C1 segment of cervical spinal cord (tissue), 14 donors: ENCODE measurements at places on chromosomes 6 and 20.

- DNase-seq, result no peak
Measured at GRCh38 chr6:89180971-89181370, 35.1 kb downstream of the PM20D2 start.

DNA sequence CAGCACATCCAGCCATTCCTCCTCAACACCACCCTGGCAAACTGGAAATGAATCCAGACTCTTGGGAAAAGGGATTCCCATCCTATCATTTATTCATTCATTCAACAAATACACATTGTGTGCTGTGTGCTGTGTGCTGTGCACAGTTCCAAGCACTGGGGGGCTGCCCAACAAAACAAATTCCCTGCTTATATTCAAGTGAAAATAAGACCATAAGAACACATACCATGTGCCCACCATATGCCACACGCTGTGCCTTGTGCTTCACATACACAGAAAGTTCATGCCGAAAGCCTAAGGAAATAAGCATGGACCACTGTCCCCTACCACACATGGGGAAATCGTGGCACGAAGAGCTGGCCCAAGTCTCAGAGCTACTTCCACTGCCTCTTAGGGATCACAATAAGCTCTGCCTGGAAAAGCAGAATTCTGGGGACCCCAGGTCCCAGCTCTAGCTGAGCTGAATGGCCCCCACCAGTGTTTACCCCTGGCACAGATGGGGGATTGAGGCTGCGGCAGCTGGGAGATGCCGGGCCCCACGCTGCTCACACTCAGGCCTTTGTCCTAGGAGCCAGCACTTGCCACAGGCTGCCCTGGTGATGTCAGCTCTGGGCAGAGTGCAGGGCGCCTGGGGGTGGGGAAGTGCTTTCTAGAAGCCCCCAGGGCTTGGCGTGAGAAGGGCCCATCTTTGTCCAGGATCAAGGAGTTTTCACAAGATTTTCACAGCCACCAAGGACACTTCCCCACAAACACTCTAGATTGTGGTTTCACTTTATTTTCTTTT, 99.6 kb downstream of the PREX1 start:
- DNase-seq, result peak; percentile 92

GRCh38 chr6:164150232-164150631, 735.7 kb downstream of the QKI start:
- DNase-seq, result no peak

DNA sequence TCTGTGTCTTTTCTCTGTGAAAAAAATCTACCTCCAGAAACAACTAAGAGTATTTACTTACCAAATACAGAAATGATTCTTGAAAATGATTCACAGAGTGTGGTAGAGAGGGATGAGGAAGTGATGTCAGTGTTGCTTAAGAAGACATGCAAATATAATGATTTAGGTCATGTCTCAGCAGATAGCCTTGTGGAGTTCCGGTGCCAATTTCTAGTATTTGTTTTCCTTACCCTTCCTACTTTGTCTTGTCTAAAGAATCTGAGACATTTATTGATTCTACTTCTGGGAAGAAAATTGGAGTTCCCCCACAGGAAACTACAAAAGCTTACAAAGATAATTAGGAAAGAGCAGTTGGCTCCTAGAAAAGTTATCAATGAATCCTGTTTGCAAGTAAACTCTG, 68.8 kb downstream of the GJA1 start:
- DNase-seq, result no peak

GRCh38 chr6:52858416-52858815, 17.8 kb upstream of the GSTA5 start:
- DNase-seq, result no peak
